ENCODE measurements at places on chromosomes 16 and 17.

GRCh38 chr16:67987460-67988160, 7.3 kb upstream of the DPEP3 start:
- DNase-seq = no peak

DNA sequence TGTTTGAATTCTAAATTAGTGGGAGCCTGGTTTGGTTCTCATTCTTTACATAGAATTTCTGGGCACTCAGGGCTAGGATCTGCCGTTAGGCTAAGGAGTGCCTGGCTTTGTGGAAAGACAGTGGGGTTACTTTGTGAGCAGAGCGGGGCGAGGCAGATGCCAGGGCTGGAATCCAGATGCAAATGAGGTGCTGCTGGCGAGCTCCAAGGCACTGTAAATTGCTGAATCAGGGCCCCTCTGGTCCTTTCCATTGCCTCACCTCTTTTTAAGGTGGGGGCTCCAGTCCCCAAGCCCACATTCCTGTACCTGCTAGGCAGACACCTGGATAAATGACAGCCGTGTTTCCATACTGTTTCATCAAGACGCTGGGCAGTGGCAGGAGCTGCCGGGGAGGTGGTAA, 33.8 kb downstream of the PIPOX start:
- DNase-seq = no peak

DNA sequence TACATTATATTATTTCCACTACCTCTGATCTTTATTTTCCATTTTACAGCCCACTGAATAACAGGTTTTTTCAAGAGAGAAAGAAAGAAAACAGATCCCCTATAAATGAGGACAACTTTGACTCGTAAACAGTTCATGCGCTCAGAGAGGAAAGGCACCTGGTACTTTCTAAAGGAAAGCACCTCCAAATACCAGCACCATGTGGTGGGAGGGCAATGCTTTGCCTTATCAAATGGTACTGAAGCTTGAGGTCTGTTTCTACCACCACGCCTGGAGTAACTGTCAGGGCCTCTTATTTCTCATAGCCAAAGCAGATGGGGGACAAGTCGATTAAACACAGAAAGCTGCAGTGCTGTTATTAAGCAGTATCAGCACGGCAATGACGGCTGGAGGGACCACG, 510.3 kb upstream of the ZFHX3 start:
- DNase-seq = no peak

- DNase-seq = no peak
These were observed 378.9 kb downstream of the PMP22 start for GRCh38 chr17:14886200-14886739.

DNA sequence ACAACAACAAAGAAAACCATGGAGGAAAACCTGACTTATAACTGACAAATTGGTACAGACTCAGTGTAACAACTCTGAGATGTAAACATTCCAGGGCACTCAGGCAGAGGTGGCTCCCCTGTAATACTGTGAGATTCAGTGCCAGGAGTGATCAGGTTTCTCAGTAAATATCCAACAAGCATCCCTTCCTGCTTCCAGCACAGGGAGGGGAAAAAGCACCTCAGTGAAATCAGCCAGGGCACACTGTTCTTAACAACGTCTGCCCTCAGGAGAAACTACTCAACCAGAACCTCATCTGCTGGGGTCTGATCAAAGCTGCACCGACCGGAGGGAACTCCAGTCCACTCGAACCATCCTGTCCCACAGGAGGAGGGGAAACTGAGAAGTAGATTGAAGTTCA, 52.3 kb downstream of the AMFR start:
- DNase-seq = no peak

DNA sequence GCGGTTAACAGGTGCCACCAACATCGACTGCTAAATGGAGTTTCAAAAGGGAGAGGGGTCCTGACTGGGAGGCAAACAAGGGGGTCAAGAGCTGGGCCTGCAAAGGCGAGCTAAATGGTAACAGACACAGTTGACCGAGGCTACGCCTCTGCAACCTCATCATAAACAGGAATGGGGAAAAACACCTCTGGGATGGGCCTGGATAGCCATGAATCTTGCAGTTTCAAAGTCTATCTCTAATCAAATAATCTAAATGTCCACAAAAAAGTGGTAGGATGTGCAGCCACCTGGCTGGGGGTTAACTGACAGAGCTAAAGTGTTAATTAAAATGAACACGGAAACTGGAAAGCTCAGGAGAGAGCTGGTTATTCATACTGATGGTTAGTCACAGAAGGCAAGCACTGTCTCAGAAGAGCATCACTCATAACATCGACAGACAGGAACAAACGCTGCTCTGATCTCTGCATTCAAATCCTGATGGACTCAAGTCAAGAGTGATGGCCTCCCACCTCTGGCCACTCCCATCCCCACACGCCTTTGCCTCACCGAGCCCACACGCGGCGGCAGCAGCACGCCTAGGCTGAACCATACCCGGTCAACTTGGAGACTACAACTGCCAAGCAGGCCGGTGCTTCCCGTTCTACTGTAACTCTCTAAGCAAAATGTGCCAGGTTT, 56.3 kb downstream of the CREBBP start:
- no peak for DNase-seq

DNA sequence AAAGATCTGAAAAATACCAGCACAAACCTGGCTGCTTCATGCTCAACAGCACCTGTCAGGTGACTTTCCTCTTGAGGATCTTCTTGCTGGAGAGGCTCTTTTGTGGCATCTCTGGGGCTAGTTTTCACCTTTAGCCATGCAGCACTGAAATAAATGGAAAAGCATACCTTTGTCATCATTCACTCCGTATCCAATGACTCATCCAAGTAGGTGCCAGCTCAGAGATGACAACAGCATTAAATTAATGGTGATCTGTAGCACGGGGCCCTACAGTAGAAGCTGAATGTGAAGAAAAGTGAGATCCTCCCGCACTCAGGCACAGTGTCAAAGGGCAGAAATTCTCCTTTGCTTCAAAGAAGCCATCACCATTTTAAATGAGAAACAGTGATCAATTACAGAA, 32.2 kb downstream of the KIAA0753 start:
- no peak for DNase-seq

DNA sequence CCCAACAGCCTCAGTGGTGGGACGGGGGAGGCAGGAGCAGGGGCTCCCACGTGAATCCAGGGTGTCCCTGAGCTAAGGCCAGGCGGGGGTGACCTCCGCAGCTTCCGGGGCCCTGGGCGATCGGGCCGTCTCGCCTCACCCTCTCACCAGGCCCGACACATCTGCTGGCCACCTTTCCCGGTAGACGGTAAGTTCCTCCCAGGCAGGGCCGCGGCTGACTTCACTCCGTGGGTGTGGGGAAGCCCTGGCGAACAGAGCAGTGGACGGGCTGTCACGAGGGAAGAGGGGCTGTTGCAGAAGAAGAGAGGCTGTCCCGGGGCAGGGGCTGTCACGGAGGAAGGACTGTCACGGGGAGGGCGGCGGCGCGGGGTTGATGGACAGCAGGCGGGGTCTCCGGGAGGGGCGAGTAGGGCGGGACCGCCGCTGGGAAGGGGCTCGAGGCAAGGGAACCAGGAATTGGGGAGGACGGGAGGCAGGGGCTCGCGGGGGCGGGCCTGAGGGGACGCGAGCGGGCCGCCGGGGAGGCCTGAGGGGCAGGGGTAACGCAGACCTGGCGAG, 498 bp downstream of the PKMYT1 start:
- no peak for DNase-seq

- no peak for DNase-seq
These were observed 6.6 kb downstream of the FAM20A start for GRCh38 chr17:68594552-68594951.

GRCh38 chr16:57802341-57803133, at the start of gene KIFC3:
KIFC3 (minus strand) TSS chr16:57802491; CDS start chr16:57798243, 4,248 bp downstream.
- no peak for DNase-seq

GRCh38 chr17:52148969-52149351, 9.6 kb downstream of the CA10 start:
- DNase-seq = no peak

GRCh38 chr16:19872179-19872863, 12.3 kb downstream of the GPRC5B start:
- DNase-seq = no peak

DNA sequence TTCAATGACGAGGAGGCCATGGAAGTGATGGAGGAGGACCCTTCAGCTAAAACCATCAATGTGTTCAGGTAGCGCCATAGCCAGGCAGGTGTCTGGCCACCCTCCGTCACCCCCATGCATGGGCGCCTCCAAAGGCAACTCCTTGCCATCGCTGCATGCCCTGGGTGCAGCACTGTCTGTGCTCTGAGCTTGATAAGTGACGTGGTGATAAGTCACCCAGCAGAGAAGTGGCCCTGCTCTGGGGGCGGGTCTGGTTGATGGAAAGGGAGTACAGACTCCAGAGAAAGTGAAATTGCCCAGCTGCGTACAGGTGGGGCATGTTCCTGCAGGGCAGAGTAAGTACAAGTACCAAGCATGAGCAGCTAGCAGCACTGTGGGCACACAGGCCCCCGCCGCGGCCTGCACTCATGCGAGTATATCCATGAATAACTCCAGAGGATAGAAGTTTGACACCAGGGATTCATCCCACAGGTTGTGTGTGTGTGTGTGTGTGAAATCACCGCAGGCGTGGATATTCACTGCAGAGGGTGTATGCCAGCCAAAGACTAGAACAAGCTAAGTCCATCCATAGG, 13.1 kb downstream of the DNAI2 start:
- no peak for DNase-seq

- DNase-seq = no peak
These were observed 142.5 kb downstream of the IRX3 start for GRCh38 chr16:54143934-54144571.

DNA sequence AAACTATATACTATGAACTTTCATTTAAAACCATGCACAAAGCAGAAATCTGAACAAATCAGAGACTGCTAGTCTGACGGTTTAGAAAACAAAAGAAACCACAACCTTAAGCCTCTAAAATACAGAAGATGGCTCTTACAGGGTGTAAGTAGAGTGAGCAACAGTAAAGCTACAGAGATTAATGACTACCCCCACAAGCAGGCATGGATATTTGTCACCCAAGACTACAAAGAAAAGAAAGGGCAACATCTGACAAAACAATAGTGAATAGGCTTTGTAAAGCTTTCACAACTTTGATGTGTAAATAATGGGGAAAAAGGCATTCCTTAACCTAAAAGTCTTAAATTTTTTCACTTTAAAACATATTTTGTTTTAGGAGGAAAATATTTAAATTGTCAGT, 75.0 kb downstream of the SPAG9 start:
- no peak for DNase-seq
